Effector CD8-positive, alpha-beta T cell (primary cell): ENCODE measurements at places on chromosomes 7 and 10.

- no peak for DNase-seq
Observed at GRCh38 chr7:86961686-86962085, 97.8 kb downstream of the ELAPOR2 start.

- no peak for DNase-seq
Observed at GRCh38 chr10:92530421-92530820, 43.5 kb downstream of the IDE start.

DNA sequence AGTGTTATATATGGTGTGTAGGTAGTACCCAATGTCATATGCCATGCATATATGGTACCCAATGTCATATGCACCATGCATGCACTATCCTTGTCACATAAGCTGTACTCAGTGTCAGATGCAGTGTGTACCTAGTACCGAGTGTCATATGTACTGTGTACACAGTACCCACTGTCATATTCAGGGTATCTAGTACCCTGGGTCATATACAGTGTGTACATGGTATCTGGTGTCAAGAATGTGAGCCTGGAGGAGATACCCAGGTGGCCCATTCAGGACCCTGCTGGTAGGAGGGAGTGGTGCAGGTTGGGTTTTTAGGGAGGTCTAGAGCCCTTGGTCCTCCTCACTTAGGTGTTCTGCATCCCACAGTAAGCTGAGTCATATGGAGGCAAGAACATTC, 1.8 kb downstream of the ZMYND11 start:
- DNase-seq, result peak; percentile 5

GRCh38 chr10:80144067-80144695, 11.7 kb downstream of the PLAC9 start:
- DNase-seq, result no peak

DNA sequence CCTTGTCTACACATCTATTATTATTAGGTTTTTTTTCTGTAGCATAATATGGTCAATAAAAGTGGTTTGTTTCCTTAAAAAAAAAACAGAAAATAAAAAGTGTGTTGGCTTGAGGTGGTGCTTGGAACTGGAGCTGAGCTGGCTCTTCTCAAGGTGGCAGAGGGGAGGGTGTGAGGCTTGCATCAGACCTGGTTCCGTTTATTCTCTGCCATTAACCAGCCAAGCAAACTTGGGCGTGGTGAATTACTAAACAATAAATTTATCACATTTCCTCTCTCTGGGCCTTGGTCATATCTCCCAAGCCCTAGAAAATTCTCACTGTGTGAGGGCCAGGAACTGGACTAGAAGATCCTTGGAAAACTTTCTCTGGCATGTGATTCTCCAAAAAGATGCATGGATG, 427.5 kb upstream of the MKI67 start:
- DNase-seq, result no peak

GRCh38 chr7:130281260-130281659, 11.7 kb upstream of the CPA4 start:
- no peak for DNase-seq

DNA sequence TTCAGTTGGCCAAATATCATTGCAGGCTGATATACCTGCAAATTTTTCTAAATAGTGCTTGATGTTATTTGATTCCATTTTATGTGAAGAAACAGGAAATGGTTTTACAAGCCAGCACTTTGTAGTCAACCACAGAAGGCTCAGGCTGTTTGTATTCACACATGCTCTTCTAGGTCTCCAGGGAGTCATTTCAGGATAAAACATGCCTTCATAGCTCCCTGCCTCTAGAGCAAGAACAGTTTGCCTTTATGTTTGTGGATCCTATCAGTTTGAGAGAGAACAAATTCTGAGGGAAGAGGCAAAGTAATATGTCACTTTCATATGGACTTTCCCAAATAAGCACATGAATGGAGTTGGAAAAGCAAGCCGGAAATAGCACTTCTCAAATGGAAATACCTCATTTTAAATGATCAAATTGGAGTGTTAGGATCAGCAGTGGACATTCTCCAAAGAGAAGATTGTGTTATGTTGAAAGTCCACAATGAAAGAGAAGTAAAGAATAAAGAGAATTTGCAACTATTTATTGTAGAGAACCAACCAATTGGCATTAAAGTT, 277.6 kb downstream of the KCND2 start:
- no peak for DNase-seq

- DNase-seq, result no peak
Observed at GRCh38 chr10:43055991-43056567, 20.8 kb upstream of the RET start.

DNA sequence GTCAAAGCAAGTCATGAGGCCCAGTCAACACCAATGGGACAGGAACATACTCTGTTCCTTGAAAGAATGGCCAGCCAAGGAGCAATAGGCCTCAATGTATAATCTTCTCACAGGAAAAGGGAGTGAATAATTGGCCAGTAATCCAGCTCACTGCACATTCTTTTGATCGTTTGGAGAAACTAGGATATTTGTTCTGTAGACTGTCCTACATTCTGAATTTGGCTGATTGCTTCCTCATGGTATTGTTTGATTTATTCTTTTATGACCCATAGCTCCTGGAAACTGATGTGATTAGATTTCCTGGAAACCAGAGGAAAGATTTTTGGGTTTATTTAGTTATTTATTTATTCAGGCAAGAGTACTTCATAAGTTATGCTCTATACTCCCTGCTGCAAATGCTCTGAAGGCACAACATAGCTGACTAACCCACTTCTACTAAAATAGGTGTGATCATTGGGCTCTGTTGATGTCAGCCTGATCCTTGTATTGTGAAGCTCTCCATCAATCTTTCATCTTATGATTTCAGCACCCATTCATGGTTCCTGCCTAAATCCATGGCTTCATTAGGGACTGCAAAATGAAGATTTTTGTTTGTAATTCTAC, 745.2 kb downstream of the SUGCT start:
- DNase-seq, result no peak

GRCh38 chr7:1909476-1909875, 239.4 kb downstream of the ELFN1 start:
- DNase-seq, result no peak

DNA sequence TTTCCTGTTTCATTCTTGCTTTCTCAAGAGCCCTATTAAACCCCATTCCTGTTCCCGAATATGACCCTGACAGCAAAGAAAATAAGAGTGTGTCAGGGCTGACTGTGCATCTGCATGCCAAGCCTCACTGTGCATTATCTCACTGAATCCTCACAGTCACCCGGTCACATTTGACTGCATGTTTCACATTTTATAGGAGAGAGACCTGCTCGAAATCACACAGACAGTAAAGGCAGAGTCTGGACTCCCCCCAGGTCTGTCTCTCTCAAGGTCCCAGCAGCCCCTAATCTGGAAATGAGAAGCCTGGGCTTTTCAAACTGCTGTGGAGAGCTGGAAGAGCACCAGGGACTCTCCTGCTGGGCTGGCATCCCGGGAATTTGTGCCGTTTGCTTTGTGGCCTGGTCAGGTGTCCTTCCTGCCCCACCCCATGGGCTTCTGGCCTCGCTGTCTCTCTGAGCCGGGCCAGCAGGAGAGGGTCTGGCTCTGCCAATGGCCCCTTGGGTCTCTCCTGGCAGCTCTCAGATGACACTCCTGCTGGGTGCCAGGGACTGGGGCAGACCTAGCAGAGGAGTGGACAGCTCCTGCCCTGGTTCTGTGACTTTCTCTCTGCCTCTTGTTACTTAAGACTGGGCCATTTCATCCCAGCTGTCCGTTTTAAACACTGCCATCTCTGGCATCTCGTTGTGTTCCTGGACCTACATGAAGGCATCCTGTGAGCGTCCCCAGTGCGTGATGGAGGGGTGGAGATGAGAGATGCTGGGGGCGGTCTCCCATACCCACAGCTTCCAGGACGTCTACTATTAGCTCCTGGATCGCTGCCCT, 173.6 kb downstream of the ARHGAP12 start:
- DNase-seq, result no peak

DNA sequence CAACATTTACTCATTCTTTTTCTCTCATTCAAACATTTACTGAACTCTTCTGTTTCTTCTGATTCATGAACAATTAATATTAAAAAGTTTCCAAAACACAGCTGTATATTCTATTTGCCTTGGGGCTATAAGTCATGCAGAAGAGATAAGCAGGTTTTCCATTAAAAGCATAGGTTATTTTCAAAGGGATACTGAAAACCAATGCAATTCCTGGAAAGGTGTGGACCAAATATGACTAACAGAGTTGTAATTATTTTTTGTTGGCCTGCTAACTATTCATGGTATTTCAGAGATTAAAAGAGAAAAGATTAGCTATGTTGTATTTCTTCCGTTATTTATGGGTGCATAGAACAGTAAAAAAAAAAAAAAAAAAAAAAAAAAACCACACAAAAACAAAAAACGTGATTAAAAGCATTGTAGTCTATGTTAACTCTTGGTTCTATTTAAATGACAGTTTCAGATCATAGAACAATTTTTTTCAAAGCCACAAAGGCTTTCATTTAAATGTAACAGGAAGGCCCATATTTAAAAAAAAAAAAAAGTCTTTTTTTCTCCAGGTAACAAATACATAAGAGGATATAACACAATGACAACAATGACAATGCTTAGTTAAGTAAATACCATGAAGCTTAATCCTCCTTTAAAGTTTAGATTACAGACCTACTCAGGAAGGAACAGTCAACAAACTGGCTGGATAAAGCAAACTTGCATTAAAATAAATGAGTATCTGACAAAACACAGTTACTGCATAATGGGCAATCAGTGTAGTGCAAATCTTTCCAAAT, 1042.9 kb downstream of the GATA3 start:
- no peak for DNase-seq

DNA sequence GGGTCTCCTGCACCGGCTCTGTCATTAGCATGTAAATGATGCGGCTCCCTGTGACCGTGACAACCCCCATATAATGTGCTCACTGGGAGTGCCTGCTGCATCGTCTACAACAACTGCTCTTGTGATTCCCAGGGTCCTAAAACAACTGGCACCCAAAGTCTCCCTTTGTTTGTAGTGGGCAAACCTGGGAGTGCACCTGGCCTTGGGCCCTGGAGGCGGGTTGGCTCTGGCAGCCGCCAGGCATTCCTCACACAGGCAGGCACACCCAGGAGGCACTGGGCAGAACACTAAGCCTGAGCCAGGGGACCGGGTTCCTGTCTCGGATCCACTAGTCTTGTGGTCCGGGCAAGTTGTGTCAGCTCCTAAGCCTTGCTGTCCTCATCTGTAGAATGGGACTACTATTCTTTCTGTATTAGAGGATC, 115.5 kb upstream of the GPR26 start:
- DNase-seq, result no peak

DNA sequence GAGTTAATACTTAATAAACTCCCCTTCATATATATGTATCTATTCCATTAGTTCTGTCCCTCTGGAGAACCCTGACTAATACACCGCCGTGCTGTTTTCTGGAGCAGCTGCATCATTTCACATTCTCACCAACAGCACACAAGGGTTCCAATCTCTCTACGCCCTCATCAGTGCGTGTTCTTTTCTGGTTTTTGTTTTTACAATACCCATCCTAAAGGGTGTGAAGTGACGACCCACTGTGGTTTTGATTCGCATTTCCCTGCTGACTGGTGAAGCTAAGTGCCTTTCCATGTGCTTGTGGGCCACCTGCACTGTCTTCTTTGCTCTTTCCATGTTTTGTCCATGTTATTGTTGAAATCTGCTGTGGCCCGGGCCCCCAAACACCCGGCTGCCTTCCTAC, 11.0 kb upstream of the INSIG1 start:
- no peak for DNase-seq
